RWPE2 (cell line): ENCODE measurements at places on chromosomes 5 and 9.
A peak's percentile ranks its signal among the peaks of the same experiment; 100 is the strongest.

DNA sequence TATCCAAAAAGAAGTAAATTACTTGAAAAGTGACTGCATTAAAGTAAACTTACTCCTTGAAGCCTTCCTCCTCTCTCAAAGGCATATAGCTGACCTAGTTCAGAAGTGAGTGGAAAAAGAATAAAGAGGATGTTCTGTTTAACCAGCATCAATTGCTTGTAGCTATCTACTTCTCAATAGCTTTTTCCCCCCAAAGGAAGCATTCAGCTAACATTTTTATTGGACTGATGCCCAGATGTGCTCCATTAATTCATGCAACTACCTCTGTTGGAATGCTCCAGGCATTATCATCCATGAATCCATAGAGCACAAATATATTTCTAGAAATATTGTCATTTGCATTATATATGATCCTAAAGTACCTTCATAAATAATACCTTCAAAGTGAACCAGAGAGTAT is 132.8 kb downstream of the RASEF start:
- DNase-seq, result no peak

GRCh38 chr5:144487207-144487606 is 316.5 kb downstream of the KCTD16 start:
- no peak for DNase-seq

DNA sequence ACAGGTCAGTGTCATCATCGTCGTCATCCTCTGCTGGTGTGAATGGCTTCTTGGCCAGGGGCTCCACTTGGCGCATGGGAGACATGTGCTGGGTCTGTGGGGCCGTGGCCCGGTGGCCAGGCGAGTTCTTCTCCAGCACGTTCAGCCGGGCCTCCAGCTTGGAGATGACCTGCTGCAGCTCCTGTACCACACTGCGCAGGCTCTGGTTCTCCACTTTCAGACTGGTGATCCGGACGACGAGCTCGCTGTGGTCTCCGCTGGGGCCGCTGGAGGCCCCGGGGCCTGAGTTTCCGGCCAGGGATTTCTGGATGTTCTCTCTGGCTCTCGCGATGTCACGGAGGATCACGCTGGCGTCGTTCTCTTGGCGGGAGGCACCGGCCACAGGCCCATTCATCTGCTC is 40.6 kb downstream of the ZNF484 start:
- DNase-seq, result no peak

DNA sequence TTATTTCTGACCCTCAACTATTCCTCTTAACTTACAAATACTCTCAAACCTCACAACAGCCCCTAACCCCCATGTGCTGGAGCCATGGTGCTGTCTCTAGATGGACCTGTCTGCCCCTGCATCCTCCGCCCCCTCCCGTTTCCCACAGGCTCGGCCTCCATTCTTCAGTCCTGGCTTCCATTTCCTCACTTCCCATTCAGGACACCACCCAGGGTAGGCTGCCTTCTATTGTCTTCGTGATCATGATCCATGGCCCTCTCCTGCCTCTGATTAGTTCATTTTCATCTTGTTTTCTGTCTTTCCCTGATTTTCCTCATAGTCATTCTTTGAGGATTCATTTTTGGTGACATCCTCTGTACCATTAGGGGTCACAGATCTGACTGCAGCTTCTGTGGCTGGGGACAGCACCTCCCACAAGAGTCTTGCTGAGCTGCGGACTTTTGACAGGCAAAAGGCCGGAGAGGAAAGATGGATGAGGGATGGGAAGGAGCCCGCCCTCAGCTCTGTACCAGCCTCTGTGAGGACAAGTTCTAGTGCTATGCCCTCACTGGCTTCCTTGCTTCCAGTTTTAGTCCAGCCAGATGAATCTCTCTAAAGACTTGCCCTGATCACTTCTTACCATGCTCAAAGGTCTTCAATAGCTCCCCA is 255.8 kb downstream of the NTRK2 start:
- DNase-seq, result no peak

DNA sequence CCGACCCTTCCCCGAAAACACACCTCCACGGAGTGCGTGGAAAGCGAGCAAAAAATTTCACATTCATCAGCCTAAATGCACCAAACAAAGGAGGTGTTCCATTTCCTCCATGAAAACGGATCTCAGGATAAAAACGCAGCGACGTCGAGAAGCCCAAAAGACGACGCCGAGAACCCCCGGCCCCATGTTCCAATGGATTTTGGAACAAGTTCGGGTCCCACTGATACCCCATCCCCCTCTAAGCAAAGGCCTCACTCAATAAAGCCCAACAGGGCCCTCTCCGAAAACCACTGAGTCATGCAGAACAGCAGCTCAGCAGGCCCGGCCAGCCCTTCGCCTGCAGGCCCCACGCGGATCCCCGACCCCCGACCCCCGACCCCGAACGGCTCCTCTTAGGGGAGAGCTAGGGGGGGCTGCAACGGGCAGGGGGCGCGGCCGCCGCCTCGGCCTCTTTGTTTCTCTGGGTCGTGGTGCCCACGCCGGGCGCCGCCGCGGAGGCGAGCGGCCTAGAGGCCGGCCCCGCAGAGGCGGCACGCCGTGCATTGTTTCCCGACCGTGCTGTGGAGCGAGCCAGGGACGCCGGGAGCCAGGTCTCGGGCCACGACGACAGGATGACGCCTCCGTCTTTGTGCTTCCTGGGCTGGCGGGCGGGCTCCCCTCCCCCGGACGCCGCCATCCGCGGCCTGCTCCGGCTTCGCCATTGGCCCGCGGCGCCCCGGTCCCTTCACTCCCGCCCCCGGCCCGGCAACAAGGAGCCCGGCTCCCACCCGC is 915 bp downstream of the ZFAND5 start:
- DNase-seq, result peak; percentile 45
